GM23338 (cell line): ENCODE measurements at places on chromosomes 6 and 20. TPM values are rescaled to one million over a fixed set of nuclear protein-coding genes. Genes with fewer than 3 reads are reported as not detected.
A peak's percentile ranks its signal among the peaks of the same experiment; 100 is the strongest.

SIRPB2 gene
- total RNA-seq, result not detected in 2 replicates

AFDN gene
- total RNA-seq, result 200 and 208 TPM in 2 replicates

DEFB132 gene
- total RNA-seq, result not detected in 2 replicates

KCNS1 gene
- 0.97 and 3.2 TPM in 2 replicates for total RNA-seq

RUNX2 gene
- total RNA-seq, result 0.70 and 1.7 TPM in 2 replicates

DDO gene
- 0.10 TPM in 1 of 2 replicates, not detected in the other for total RNA-seq

GRCh38 chr6:61640463-61640862 is 645.6 kb downstream of the KHDRBS2 start:
- peak; percentile 1 for DNase-seq
- H3K4me3 ChIP-seq, result no peak overlapping the region
- no peaks in the 10 kb centered on the region for H3K36me3 ChIP-seq
- no peak overlapping the region for H3K27ac ChIP-seq

- H3K27me3 ChIP-seq, result no peaks in the 10 kb centered on the region
- peaks cover 29% of the 10 kb centered on the region for H3K4me1 ChIP-seq
- no peak overlapping the region for H3K4me3 ChIP-seq
- no peaks in the 10 kb centered on the region for H3K36me3 ChIP-seq
- no peak overlapping the region for H3K27ac ChIP-seq
- no peak for DNase-seq
These were observed 236.4 kb downstream of the LRFN2 start for GRCh38 chr6:40350747-40351217.

- no peak overlapping the region for H3K4me3 ChIP-seq
- H3K27me3 ChIP-seq, result no peaks in the 10 kb centered on the region
- no peak for DNase-seq
- peaks cover 31% of the 10 kb centered on the region for H3K4me1 ChIP-seq
- H3K36me3 ChIP-seq, result no peaks in the 10 kb centered on the region
These were observed 939.1 kb downstream of the KIF16B start for GRCh38 chr20:15634102-15634501.

- H3K4me1 ChIP-seq, result no peaks in the 10 kb centered on the region
- H3K27ac ChIP-seq, result no peak overlapping the region
- H3K36me3 ChIP-seq, result no peaks in the 10 kb centered on the region
- H3K27me3 ChIP-seq, result no peaks in the 10 kb centered on the region
These were observed 88.3 kb downstream of the CEBPB start for GRCh38 chr20:50278684-50279531.

DNA sequence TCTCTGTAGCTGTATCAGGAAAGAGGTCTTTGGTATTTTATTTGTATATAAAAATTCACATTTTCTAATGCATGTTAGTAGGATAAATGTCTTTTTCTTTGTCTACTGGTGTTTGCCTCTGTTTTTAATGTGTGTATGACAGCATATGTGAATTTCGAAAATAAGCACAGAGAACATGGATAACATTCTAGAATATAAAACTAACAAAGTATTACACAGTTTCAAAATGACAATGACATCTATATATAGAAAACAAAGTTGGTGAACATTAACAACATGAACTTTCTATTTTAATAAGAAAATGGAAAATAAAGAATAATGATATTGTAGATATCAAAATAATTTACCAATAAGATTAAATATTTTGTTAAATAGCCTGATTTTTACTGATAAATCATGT is 608.0 kb downstream of the COL12A1 start:
- H3K27ac ChIP-seq, result no peak overlapping the region
- no peaks in the 10 kb centered on the region for H3K27me3 ChIP-seq
- DNase-seq, result no peak

- no peaks in the 10 kb centered on the region for H3K4me1 ChIP-seq
- no peak overlapping the region for H3K4me3 ChIP-seq
- H3K36me3 ChIP-seq, result no peaks in the 10 kb centered on the region; the same call in 1 of the 2 replicates
- DNase-seq, result no peak
- no peak overlapping the region for H3K27ac ChIP-seq
- no peaks in the 10 kb centered on the region for H3K27me3 ChIP-seq
These were observed 954.7 kb upstream of the ADGRB3 start for GRCh38 chr6:67680297-67680932.

DNA sequence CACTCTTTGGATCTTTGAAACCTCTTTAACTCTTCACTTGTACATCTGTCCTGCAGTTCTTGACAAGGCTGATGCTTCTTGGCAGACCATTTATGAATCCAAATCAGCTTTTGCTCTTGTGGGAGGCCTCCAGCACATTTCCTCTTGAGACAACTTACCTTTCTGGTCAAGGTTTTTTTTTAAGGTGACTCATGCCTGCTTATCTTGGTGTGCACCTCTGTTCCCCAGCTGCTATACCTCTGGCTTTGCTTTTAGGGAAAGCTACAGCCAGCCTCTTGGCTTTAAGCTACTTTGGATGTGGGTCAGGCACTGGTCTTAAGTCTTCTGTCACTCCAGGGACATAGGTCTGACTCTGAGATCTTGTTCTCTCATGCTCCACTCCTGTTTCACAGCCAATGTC is 106.5 kb downstream of the PHF3 start:
- no peaks in the 10 kb centered on the region for H3K4me1 ChIP-seq
- H3K27ac ChIP-seq, result no peak overlapping the region
- H3K4me3 ChIP-seq, result no peak overlapping the region
- DNase-seq, result no peak

DNA sequence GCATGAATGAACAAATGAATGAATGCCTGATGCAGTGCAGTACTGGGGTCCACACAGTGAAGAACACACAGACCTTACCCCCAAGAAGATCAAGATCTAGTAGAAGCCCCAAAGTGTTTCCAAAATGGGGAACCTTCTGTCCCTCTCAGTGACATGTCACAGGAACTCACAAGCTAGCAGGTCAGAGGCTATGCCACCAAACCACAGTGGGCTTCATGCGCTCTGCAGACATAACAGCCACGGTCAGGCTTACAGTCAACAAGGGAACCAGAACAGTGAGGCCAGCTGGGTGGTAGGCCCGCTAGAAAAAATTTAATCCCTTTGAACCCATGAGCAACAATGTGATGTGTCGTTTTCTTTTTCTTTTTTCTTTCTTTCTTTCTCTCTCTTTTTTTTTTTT is 20.2 kb upstream of the ARFGEF2 start:
- H3K36me3 ChIP-seq, result no peaks in the 10 kb centered on the region
- no peaks in the 10 kb centered on the region for H3K27me3 ChIP-seq
- H3K27ac ChIP-seq, result no peak overlapping the region
- no peak for DNase-seq

DNA sequence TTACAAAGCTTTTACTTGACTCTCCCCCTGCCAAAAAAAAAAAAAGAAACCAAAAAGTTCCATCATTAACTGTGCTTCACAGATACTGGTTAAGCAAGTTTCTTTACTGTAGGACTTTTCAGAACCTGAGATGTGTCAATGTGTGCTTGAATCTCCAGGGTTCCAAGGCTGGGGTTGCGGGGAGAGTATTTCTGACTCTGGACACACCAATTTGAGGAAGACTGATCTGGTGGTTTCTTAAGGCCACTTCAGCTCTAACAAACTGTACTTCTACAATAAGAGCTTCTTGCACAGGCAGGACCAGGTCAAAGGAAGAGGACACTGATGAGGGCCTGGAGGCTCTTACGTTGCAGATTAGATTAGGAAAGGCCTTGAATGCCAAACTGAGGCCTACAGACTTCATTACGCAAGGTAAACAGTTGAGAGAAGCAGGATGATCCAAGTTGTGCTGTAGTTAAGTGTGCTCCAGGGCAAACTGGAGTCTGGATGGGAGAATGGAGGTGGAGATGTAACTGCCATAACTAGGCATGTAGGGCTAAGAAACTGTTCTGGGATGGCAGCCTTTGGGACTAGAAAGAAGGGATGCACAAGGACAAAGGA is 24.4 kb downstream of the COMMD7 start:
- H3K4me1 ChIP-seq, result no peaks in the 10 kb centered on the region
- no peak overlapping the region for H3K4me3 ChIP-seq
- H3K27ac ChIP-seq, result peak overlapping the region; percentile 42; the same call in 1 of the 2 replicates
- no peaks in the 10 kb centered on the region for H3K27me3 ChIP-seq
- DNase-seq, result no peak
- peaks cover 22% of the 10 kb centered on the region for H3K36me3 ChIP-seq

GRCh38 chr6:108630050-108630714 is 69.5 kb downstream of the FOXO3 start:
- H3K4me3 ChIP-seq, result no peak overlapping the region
- H3K36me3 ChIP-seq, result no peaks in the 10 kb centered on the region
- H3K27me3 ChIP-seq, result no peaks in the 10 kb centered on the region
- H3K27ac ChIP-seq, result no peak overlapping the region
- no peak for DNase-seq

DNA sequence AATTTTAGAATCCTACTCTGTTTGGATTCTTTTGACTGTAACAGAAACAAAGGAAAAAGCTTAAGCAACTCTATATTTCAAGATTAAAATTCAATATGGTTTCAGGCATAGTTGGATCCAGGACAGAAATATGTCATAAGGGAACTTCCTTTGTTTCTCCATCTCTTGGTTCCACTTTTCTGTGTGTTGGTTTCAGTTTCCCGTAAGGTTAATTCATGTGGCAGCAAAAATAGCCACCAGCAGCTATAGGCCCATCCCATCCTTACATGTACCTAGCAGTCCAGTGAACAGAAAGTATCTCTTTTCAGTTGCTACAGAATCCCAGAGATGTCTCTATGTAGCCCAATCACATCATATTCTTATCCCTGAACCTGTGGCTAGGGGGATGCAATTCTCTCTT is 8.8 kb upstream of the FAM8A1 start:
- H3K4me3 ChIP-seq, result no peak overlapping the region
- H3K36me3 ChIP-seq, result no peaks in the 10 kb centered on the region
- H3K27me3 ChIP-seq, result no peaks in the 10 kb centered on the region
- no peaks in the 10 kb centered on the region for H3K4me1 ChIP-seq
- H3K27ac ChIP-seq, result no peak overlapping the region
- DNase-seq, result no peak
